ENCODE measurements at places on chromosomes 2 and 18.

GRCh38 chr2:20585710-20586594 is 64.9 kb downstream of the HS1BP3 start:
- no peak for DNase-seq

GRCh38 chr18:26961839-26962238 is 96.3 kb upstream of the AQP4 start:
- no peak for DNase-seq

DNA sequence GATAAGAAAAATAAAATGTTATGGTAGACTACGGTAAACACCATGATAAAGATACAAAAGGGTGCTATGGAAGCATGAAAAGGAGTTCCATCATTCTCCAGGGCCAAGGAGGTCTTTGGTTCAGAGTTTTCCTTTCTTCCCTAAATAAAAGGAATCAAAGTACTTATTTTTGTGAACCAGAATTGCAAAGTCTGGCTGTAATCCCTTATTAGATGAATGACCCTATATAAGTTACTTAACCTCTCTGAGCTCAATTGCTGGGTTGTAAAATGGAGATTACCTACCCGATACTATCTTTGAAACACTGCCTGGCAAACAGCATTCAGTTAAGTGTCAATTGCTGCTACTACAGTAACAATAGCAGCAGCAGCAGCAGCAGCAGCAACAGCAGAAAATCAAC is 90.0 kb downstream of the C2orf74 start:
- DNase-seq = no peak

- DNase-seq = peak; percentile 60
These were observed 31.5 kb upstream of the NFE2L2 start for GRCh38 chr2:177296040-177296439.

DNA sequence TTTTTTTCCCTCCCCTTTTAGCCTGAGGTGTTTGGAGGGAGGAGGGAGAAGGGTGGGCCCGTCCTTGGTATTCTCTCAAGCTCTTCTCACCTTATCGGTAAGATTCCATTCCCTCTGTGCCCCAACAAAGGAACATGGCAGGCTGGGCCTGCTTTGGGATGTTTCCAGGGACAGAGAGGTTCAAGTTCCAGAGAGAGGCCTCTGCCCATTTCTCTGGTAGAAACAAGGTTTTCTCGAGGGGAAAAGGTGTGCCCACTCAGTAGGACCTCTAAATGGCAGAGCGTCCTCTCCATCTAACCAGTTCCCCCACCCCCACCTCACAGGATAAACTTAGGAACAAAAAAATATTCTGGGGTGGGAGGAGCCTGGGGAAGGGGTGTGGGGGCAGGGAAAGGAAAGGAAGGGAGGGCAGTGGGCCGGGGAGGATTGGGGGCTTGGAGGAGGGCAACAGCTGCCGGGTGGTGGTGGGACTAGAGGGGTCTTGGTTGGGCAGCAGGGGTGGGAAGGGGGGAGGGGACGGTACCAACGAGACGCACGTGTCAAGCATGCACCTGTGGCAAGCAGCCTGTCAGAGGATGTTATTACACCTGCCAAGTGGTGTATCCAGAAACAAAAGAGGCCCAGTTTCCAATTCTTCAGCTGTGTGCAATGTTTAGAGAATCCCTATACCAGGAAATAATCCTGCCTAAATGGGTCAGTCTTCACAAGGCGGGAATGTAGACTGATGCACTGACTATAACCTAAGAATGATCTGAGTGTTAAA is 2.1 kb downstream of the PCBP1 start:
- DNase-seq = no peak

DNA sequence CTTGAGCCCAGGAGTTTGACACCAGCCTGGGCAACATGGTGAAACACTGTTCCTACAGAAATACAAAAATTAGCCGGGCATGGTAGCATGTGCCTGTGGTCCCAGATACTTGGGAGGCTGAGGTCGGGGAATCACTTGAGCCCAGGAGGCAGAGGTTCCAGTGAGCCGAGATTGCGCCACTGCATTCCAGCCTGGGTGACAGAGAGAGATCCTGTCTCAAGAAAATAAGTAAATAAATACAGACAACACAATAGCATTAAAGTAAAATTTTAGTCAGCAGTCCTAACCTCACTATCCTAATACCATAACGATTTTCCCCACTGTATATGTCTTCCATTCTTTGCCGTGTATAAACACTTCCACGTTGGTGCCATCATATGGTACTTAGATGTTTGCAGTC is 83.0 kb upstream of the MBOAT2 start:
- DNase-seq = no peak

DNA sequence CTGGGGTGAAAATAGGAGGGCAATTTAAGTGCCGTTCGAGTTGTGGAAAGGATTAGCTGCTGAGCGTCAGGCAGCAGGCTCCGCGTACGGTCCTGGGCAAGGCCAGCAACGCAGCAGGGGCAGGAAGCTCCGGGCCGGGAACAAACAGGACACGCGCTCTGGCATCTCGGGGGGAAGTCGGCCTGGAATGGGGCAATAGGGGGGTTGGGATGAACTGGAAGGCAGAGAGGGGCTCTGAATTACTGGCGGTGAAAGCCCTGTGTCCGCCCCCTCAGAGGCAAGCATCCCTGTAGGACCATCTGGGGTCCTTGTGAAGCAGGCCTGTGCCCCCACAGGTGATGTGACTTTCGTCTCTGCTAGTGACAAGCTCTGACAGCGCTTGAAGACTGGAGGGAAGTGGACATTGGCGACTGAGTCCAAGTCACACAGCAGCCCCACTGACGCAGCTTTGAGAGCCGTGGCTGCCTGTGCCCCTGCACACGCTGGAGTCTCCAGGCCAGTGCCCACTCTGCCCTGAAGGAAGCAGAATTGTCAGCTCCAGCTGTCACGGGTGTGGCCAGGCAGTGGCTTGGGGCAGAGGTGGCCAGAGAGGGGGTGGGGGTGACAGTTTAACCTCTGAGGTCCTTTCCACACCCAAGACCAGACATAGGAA is 22.3 kb downstream of the GPR35 start:
- DNase-seq = no peak

GRCh38 chr18:57898506-57899124 is 95.5 kb upstream of the ATP8B1 start:
- no peak for DNase-seq

GRCh38 chr18:48019557-48020325 is 89.3 kb upstream of the SMAD2 start:
- peak; percentile 55 for DNase-seq

GRCh38 chr2:7572450-7572849 is 655.2 kb downstream of the RNF144A start:
- no peak for DNase-seq

DNA sequence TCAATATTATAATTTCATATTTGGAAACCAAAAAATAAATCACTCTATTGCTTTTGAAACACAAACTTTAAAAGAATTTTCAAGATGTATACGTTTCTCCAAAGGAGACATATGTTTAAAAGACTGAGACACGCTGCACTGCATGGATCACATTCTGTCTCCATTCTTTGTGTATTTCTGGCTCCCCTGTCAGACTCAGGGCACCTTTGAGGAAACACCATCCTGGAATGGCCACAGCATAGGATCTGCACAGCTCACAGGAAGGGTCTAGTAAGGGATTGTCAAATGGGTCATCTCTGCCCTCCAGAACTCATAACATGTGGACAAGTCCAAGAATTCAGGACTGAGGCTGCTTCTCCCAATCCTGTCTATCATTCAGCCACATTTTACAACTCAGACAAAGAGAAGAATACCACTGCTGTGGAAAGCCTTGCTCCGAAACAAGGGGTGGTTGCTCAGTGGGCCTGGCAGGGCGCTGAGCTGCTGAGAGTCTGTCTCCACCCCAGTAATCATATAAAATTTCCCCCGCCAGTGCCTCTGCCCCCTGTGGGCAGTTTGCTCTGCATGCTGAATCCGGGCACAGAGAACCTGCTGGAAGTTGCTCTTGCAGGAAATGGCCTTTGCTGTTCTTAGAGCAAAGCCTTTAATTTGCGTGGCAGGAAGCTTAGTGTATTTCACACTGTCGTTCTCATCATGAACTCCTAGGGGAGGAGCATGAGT is 85.3 kb upstream of the KLHL29 start:
- DNase-seq = no peak

DNA sequence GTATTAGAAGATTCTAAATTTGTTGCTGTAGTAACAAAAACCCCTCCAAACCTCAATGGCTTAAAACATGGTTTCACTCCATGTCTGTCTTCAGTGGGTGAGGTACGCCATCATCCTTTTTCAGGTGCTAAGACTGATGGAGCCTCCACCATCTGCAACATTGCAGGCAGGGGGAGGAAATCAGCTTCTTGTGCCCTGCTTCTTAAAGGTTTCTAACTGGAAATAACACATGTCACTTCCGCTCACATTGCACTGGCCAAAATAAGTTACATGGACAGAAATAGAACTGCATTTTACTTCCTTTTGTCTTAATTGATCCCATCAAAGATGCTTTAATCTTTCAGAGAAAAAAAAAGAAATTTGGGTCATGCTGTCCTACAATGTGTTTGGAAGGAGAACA is 94.1 kb downstream of the GALNT3 start:
- DNase-seq = no peak

DNA sequence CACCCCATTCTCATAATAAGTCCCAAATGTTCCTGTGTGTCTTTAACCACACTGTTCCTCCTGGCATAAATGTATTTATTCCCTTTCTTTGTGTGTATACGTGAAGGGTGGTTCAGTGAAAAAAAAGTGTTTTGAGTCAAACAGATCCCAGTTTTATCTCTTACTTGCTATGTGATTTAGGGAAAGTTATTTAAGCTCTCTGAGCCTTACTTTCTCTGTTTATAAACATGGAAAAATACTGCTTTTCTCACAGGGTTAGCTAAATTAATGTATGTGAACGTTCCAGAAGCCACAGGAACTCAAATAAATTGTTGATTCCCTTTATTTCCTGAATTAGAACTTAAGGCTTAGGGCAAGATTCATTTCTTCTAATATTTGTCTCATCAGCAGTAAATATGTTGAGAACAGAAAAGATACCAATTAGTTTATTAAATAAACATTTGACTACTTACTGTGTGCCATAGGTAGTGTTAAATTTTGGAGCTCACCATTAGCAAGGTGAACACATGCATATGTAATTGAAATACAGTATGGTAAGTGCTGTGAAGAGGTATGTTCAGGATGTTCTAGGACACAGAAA is 33.2 kb downstream of the RALBP1 start:
- DNase-seq = no peak

GRCh38 chr2:85787981-85788340 is 34.2 kb downstream of the ATOH8 start:
- DNase-seq = no peak

- DNase-seq = no peak
These were observed 18.5 kb downstream of the RBMS1 start for GRCh38 chr2:160474891-160475787.

DNA sequence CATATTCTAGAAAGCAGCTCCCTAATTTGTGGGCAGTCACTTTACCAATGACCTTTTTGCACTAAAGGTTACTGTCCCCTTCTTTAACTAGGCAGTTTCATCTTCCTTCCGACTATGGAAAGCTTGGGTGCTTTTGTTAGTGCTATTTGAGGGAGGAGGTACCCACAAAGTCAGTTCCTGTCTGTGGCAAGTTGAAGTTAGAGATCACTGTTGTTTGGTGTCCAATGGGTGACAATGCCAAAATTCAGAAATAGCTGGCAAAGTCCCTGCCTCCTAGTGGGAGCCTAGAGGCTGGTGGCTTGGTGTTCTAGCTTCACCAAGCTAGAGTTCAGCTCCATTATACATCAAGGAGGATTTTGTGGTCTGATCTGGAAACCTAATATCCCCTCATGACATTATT is 87.1 kb upstream of the PNPT1 start:
- DNase-seq = no peak

DNA sequence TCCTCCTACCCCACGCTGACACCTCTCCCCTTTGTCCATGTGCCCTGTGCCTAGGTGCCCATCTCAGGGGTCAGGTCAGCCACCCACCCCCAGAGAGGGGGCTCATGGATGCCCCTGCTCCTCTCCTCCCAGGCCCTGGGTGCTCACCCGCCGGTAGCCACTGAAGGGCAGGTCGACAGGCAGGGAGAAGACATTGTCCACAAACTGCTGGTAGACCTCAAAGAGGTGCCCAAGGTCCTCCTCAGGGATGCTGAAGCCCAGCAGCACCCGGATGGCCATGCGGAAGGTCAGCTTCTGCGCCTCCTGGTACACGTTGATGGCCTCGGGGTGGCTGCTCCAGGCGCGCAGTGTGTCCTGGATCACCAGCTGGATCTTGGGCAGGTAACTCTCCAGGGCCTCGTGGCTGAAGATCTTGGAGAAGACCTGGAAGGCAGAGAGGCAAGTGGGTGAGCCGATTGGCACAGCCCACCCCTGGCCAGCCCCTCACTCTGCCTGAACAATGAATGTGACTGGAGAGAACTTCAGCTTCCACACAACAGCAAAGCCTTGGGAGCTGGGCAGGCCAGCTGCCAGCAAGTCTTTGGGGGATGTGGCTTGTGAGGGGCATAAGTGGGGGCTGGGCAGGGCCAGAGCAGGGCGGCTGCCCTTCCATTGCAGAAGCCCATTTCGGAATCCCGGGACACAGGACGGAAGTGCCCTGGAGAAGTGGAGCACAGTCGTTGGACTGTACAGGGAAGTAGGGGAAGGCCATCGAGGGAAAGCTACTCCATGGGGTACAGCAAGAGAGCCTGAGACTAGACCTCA is 12.5 kb downstream of the CYP26B1 start:
- DNase-seq = no peak

DNA sequence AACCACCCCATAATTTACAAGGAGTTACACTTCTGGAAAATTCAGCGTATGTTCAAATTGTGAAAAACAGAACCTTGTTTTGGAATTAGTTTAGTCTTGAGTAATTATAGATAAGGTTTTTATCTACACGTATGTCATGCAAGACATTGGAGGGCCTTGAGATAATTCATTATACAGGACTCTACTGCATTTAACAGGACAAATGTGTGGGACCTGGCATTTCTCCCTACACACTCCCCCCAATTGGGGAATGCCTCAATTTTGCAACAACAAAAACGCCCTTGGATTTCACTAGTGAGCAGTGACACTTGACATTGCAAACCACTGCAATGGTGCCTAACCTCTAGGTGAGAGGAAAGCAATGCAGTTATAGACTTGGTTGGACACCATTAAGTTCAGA is 11.4 kb downstream of the SLC1A4 start:
- peak; percentile 46 for DNase-seq

DNA sequence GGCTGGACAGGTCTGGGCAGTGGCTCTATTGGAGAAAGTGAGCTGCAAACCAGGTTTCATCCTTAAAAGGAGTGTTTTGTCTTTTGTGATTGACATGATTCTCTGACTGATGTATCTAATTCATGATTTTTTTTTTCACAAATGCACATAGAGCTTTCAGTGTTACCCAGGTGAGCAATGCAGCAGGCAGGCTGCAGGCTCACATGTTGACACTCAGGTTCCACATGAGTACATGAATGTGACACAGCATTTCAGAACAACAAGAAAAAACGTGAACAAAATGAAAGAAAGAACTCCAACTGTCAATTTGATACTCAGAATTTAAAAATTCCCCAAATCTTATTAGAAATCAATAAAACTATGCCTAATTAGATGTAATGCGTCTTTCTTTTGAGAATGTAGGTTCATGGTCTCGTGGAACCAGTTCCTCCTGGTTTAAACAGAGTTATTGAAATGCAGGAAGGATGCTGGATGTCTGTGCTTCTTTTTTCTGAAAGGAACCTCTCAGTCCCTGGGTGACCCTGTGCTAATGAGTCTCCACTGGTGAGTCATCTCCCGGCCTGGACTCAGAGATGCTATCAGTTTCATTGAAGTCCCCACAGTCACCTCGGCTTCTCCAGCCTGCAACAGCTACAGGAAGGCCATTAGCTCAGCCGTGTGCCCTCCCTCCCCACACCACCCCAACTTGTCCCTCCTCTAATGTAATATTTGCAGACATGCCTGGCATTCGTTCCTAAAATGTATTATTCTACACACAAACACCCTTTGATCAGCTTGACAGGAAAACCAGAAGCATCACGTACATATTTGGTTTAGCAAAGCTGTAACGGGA is 430.4 kb downstream of the LPIN1 start:
- DNase-seq = peak; percentile 93

- no peak for DNase-seq
These were observed 19.7 kb downstream of the ILKAP start for GRCh38 chr2:238183821-238184220.

Data from inflammatory macrophage treated with lipopolysaccharide for 4 hours (primary cell).